Peyer's patch (tissue), 4 donors: ENCODE measurements at places on chromosomes 12 and 14. TPM values are rescaled to one million over a fixed set of nuclear protein-coding genes. Genes with fewer than 3 reads are reported as not detected.
A peak's percentile ranks its signal among the peaks of the same experiment; 100 is the strongest.

GRCh38 chr14:106620368-106620767, 1094.0 kb downstream of the TMEM121 start:
- no peak for DNase-seq

DNA sequence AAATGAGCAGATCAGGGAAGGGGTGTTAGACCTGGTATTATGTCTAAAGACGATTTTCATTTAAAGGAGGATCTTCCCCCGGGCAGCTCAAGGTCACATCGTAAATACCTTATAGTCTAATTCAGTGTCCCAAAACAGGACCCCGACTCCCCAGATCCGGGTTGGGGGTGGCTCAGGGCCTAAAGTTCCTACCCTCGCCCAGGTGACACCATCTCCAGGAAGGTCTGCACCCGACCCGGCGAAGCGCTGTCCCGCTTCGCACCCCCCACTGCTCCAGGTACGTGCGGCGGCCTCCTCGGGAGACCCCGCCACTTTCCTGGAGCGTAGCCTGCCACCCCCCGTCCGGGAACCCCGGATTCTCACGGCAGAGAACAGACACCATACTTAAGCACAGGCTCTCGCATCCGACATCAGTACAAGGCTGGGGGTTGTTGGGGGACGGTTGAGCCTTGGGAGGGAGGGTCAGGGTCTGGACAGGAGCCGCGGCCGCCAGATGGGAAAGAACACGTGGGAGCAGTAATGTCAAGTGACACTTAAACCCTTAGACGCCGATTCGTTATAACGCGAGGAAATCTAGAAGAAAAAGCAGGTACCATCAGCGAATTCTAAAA, 556 bp downstream of the TIMM9 start:
- DNase-seq, result peak; percentile 64

DNA sequence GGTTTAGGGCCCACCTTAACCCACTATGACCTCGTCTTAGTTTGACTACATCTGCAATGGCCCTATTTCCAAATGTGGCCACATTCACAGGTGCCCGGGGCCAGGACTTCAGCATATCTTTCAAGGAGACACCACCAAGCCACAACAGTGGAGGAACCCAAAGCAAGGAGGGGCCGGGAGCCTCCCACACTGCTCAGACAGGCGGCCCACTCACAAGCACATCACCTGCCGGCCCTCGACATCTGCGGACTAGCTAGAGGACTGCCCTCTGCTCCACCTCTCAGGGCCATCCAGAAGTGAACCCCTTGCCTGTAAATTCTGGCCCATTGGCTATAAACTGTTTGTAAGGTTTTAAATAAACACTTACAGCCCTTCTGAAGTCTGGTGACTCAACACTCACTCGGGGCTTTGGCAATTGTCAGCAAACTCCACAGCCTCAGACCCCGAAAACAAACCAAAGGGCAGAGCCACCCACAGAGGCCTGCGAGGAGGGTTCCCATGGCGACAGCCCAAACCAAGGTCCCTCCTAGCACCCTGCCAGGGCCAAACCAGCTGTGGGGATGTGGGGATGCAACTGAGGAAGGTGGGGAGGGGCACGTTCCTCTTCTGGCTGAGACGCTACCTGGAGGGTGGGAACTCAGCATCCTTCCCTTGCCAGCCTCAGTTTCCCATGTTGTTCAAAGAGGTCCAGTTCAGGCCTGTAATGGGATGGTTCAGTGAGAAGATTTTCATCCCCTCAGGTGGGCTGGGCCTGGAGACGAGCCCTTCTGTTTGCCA, 95.8 kb downstream of the DICER1 start:
- DNase-seq, result no peak

DNA sequence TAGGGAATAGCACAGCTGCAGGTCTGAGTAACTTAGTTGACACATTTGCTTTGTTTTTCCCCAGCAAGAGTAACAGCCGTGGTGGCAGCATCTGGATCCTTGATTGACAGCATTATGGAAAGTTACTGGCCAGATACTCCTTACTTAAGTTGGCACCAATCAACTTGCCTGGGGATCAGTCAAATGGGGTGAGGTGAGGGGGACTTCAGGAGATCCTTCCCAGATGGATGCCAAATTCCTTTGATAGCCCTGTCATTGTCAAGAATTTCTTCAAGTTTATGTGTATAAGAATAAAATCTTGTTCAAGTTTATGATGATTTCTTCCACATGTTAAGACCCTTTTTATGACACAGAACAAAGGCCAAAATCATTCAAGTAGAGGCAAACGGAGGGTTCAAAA, 618.4 kb downstream of the SLC6A15 start:
- no peak for DNase-seq

- DNase-seq, result no peak
These were observed 170.8 kb upstream of the RASSF8 start for GRCh38 chr12:25787701-25788100.

- DNase-seq, result no peak
These were observed 155.0 kb upstream of the RTL1 start for GRCh38 chr14:101058571-101058970.

DNA sequence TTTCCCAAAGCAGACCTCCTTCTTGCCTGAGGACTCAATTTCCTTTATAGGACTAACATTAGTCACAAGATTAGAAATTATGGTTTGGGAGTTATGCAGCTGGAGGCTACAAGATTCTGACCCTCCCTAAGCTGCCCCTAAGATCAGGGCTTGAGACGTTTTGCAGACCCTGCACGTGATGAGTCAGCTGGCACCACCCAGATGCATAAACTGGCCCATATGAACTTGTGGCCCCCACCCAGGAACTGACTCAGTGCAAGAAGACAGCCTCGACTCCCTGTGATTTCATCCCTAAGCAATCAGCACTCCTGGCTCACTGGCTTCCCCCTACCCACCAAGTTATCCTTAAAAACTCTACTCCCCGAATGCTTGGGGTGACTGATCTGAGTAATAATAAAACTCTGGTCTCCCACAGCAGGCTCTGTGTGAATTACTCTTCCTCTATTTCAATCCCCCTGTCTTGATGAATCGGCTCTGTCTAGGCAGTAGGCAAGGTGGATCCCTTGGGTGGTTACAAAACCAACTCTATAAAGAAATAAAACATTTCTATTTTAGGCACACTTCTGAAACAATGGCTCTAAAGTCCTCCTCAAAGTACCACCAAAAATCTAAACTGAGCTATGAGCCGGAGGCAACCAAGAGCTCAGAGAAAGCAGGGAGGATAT, 233.4 kb downstream of the TMEM132D start:
- DNase-seq, result no peak

GRCh38 chr12:93456077-93456476, 11.2 kb upstream of the MRPL42 start:
- DNase-seq, result no peak

DNA sequence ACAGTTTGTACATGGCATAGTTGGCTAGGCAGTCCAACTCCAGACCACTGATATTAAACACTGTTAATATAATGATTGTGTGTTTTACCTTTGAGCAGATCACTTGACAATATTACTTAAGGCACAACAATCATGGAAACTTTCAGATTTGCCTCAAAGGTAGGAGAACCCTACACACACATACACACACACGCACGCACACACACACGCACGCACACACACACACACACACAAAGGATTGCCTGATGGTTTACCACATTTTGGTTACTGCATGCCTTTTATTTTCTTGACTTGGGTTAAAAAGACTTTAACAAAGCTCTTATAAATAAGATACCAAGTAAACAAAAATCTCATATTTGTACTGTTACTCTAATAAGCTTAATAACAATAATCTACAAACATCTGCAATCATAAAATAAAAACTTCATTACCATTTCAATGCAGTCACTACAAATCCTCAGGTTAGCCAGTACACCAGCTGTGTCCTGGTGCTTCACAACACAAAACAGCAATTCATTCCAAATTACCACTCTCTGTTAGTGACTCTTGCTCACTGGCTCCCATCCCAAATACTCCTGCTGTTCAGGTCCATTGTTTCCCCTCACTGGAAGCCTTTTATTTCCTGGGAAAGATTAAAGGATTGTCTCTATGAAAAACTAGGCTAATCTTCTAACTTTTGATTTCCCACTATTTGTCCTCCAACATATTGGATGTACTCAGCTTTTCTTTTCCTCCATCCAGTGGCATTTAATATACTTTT, 175.2 kb upstream of the ATP2B1 start:
- DNase-seq, result no peak

DNA sequence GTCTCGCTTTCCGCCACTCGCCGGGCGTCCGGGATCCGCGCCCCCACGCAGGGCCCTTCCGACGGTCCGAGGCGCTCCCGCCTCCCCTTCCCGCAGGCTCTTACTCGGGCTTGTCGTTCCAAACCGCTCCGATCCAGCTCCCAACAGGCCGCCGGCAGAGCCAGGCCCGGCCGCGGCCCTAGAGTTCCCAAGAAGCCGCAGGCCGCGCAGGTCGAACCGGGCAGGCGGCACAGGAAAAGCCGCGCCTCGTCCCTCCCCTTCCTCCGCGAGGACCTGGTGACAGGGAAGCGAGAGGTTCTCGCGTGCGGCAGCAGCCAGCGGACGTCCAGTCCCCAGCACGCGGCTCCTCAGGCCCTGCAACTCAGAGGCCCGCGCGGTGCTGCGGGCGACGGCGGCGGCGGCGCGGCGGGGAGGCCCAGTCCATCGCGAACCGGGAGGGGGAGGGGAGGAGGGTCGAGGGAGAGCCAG, 272 bp downstream of the HECTD1 start:
- peak; percentile 95 for DNase-seq

DNA sequence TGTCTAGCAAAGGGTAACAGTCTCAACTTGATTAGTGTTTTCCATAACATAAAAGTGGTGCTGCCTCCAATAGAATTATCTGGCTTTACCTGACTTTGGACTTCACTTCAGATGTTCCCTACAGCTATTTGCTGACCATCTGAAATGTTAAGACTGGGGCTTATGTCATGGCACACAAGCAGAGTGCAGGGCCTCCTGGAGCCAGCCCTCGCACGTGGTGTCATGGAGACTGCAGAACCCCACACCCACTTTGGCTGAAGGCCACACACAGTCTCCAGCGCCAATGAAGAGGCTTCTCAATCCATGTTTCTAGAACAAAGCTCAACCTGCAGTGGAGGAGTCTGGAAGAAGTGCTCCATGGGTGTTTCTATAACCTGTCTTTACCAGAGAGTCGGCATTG, 169.6 kb upstream of the FRMD6 start:
- DNase-seq, result no peak

- no peak for DNase-seq
These were observed 191.9 kb downstream of the SOX5 start for GRCh38 chr12:23757541-23757962.

DNA sequence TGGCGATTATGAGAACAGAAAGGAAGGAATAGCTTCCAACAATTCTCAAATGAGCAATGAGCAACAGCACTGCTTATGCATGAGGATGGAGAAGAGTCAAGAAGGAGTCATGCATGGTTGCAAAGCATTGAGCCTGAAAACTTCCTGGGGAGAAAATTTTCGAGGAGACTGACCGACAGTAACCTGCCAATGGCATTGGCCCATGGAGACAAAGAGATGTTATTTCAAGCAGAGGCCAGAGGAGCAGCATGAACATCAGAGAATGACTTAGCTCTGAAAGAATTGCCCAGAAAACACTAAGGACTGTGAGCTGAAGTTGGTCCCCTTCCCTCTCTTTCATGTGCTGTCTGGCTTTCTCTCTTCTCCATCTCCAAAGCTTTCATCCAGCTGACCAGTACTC, 343.4 kb downstream of the ADAMTS20 start:
- DNase-seq, result no peak

DNA sequence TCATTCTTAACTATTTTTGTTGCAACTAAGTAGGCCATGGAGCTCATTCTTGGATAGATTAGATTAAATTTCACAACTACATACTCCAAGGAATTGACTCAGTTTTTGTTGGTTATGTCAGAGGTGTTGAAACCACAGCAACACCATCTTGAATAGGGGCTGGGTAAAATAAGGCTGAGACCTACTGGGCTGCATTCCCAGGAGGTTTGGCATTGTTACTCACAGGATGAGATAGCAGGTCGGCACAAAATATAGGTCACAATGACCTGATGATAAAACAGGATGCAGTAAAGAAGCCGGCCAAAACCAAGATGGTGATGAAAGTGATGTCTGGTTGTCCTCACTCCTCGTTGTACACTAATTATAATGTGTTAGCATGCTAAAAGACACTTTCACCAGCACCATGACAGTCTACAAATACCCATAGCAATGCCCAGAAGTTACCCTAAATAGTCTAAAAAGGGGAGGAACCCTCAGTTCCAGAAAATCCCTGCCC, 20.9 kb downstream of the DMAC2L start:
- DNase-seq, result no peak

DNA sequence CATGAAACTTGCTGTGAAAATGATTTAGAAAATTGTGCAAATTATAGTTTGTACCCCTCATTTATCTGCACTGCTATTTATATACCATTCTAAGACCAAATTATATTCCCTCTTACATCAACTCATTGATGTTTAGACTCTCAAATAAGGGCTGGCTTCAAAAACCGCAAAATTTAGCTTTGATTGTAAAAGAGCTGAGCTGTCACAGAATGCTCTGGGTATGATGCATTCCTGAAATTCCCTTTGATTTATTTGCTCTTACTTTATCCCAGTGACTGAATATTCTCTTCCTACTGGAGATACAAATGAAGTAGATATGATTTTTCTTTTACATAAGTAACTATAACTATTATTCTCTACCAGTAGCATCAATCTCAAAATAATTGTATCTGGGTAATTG, 78.0 kb upstream of the TMTC2 start:
- DNase-seq, result no peak

- DNase-seq, result no peak
These were observed 7.2 kb downstream of the EEA1 start for GRCh38 chr12:92921877-92922276.

DNA sequence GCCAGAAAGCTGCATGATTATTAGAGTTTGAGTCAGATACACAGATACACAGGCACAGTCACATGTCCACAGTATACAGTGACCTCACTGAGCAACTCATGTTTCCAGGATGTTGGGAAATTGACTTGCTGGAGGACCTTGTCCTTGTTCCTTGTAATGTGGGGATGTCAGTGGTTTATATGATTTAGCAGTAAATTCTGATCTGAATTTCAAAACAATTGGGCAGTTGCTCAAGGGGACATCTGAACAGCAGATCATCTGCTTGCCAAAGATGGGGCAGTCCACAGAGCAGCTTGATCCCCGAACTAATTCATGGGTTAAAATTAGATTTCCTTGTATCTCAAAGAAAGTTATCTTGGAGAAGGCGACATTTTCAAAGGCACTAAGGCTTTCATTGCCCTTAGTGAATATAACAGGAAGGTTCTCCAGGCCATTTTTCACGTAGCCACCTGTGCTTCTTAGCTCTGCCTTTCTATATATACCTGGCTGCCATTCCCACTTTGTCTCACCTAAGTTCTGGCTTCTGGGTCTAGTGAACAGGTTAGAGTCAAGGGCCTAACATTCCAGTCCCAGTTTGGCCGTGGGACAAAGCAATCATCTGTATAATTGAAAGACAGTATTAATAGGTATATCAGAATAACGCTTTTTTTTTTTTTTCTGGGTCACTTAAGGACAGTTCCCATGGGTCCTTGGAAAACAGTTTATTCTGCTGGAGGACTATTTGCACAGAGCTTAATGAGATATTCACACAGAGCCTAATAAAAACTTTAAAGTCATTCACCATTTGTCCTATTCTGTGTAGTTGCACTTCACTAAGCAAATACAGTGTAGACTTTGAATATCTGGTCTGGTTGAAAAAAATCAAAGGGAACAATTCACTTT, 64.9 kb upstream of the STRN3 start:
- no peak for DNase-seq

IL31 gene
- total RNA-seq, result not detected

VRTN gene
- not detected for total RNA-seq

BTG1 gene
- 111 TPM for total RNA-seq

CDH24 gene
- total RNA-seq, result 12.4 TPM

ACOT4 gene
- 4.3 TPM for total RNA-seq

AQP6 gene
- total RNA-seq, result not detected

POTEM gene
- total RNA-seq, result not detected

RAPGEF3 gene
- total RNA-seq, result 33.0 TPM

HOXC11 gene
- not detected for total RNA-seq
